ENCODE measurements at places on chromosomes 7 and 10.

GRCh38 chr10:125817337-125817946 is 5.6 kb downstream of the UROS start:
- DNase-seq, result no peak

GRCh38 chr10:123485341-123485960 is 180.7 kb upstream of the GPR26 start:
- DNase-seq, result no peak

GRCh38 chr10:63611078-63611477 is 89.9 kb downstream of the REEP3 start:
- DNase-seq, result no peak

DNA sequence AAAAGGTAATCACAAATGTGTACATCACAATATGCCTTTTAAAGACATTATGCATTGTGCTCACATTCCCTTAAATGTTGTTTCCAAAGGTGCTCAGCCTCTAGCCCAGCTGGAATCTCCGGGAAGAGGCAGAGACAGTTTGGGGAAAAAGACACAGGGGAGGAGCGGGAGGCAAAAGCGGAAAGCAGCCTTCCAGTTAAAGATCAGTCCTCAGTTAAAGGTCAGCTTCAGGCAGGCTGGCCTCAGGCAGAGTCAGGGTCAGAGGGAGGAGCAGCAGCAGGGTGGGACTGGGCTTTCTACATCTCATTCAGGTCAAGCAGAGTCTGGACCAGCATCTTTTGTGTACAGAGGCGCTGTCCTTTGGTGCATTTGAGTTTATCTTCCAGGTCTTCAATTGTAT is 18.6 kb downstream of the ST7 start:
- DNase-seq, result peak; percentile 13

DNA sequence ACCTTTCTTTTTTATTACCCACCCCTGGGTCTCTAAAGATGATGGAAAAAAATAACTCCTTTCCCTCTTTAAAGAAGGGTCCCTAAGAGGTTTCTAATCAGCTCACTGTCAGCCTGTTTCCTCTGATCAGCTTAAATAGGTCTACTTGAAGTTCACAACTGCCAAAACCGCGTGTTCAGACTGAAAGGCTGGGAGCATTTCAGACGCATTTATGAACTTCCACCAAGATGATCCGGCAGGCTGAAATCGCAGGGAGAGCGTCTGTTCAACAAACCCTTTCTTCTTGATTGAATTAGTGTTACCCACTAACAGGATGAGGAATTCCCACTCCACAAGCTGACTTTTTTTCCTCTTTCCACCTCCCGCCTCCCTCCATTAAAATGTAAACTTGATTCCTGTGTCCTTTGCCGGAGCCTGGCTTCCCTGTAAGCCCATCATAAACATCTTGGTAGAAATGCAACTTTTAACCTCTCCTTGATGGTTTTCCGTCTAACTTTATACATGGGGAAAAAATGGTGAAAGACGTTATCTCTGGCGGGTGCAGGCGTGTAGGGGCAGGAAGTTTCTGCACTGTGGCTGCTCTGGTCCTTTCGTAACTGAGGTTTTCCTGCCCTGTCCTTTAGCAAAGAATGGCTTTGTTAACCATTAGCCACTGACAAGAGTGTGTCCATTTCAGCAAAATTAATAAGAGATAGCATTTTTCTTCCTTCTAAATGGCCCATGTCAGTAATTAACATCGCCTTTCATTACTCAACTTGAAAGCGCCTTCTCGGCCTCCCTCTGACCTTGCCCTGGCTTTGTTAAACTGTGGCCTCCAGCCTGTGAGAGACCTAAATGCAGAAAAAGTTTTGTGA is 130.7 kb downstream of the BAMBI start:
- no peak for DNase-seq

DNA sequence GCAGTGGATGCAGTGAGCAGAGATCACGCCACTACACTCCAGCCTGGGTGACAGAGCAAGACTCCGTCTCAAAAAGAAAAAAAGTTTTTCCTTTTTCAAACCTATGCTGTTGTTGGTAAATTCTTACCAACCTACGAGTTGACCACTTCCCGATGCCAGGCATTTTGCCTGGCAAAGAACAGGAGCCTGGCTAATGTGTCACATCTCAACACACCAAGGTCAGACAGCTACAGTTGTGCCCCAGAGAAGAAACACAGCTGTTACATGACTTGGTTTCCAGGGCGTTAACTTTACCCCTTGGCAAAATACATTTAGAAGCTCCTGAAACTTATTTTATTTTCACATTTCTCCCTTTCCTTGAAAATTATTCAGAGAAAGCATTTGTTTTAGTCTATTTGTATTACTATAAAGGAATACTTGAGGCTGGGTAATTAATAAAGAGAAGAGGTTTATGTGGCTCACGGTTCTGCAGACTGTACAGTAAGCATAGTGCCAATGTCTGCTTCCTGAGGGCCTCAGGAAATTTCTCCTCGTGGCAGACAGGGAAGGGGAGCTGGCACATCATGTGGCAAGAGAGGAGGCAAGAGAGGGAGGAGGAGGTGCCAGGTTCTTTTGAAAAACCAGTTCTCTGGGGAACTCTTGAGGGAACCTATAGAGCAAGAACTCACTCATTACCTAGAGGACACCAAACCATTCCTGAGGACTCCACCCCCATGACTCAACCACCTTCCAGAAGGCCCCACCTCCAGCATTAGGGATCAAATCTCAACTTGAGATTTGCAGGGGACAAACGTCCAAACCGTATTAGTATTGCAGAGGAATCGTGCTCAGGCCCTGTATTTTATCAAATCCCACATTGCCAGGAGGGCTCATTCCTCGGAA is 83.3 kb downstream of the PAXIP1 start:
- no peak for DNase-seq

DNA sequence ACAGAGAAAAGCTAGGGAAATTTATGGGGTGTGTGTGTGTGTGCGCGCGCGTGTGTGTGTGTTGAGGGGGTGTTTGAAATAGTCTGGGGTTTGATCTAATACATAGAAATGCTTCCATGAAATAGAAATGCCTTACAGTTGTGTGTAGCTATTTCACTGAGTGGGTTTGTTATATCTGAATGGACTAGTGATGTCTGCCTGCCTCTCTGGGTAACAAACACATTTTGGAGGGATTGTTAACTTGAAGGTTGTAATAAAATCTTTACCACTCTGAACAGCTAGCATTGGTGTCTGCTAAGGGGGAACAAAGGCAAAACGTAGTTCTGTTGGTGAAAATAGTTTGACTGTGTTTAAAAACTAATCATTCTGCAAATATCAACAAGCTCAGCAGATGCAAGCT is 509.3 kb downstream of the LRMDA start:
- no peak for DNase-seq

- DNase-seq, result no peak
Observed at GRCh38 chr10:102796407-102797176, 40.6 kb downstream of the CYP17A1 start.

DNA sequence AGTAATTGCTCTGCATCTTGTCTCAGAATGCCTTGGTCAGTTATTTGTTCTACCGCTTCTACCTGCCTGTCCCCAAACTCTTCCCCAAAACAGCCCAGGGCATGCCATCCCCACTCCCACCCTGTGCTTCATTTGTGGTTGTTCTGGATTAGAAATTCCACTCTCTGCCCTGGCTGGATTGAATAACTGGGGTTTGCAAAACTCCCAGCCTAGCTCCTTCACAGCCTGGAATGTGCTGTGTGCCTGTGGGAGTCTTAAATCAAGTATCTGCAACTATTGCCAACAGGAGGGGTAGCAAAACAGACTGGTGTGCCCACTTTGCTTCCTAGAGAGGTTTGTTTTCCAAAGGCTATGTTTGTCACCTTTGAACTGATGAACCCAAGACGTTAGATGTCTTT is 24.2 kb downstream of the TSPAN15 start:
- no peak for DNase-seq

DNA sequence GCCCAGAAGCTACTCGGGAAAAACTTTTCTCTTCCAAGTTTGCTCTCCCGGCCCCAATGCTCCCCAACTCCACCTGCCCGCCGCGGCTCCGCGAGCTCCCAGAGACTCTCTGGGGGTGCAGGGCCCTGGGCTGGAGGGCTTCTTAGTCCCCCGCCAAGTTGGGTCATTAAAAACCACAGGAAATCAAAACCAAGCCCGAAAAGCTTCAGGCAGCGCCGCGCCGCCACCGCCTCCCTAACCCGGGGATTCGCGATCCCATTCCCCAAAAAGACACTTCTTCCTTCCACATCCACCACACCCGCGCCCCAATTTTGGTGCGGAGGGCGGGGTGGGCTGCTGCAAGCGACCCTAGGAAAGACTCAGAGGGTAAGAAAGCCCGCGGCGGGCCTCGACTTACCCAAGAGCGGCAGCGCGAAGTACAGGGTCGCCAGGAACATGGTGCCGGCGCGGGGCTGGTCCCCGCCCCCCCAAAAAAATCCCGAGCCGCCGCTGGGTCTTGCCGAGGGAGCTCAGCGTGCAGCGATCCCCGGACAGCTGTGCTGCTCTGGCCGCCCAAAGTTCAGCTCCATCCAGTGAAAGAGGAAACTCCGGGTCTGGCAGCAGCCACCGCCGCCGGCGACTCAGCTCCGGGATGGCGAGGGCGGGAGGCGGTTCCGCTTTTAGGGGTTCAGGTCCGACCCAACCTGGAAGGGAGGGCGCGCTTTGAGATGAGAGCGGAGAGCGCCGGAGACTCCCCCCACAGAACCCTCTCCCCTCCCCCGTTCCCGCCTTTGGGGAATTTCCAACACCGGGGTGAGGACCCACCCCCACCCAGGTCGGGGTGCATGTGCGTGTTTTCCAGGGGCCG is 1.2 kb downstream of the GFRA1 start:
- DNase-seq, result peak; percentile 45

- no peak for DNase-seq
Observed at GRCh38 chr7:33379891-33380525, 250.6 kb downstream of the BBS9 start.

DNA sequence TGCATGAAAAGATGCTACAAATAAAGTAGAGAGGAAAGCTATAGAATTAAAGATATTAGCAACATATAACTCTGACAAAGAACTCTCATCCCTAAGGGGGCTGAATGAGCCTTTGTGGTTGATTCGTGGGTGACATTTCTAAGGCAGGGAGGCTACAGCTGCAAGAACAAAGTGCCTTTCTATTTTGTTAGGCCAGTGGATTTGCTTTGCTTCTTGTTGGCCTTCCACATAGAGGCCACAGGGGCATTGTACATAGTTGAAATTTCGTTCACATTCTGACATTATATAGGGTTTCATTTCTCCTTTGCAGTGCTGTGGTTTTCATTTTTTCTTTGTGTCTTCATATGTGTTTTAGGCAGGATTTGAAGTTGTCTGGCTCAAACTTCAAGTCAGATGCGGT is 819.2 kb upstream of the C7orf33 start:
- no peak for DNase-seq

GRCh38 chr7:47452715-47453092 is 129.2 kb downstream of the TNS3 start:
- DNase-seq, result no peak

DNA sequence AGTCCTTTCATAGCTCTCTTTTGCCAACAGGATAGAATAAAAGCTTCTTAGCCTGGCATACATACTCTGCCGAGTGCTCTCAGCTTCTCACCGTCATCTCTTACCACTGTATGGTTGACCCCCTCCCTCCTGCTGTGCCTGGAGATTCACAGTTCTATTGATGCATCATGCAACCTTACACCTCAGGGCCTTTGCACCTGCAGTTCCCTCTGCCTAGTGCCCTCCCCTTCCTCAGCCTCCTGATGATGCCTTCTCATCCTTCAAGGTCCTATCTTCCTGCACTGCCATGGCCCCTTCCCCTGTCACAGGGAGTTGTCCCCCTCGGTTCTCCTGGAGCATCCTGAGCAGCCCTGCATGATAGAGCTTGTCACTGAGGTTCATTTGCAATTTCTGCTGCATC is 81.5 kb downstream of the CDH23 start:
- no peak for DNase-seq

GRCh38 chr10:130045091-130045652 is 65.5 kb downstream of the C10orf143 start:
- peak; percentile 23 for DNase-seq

DNA sequence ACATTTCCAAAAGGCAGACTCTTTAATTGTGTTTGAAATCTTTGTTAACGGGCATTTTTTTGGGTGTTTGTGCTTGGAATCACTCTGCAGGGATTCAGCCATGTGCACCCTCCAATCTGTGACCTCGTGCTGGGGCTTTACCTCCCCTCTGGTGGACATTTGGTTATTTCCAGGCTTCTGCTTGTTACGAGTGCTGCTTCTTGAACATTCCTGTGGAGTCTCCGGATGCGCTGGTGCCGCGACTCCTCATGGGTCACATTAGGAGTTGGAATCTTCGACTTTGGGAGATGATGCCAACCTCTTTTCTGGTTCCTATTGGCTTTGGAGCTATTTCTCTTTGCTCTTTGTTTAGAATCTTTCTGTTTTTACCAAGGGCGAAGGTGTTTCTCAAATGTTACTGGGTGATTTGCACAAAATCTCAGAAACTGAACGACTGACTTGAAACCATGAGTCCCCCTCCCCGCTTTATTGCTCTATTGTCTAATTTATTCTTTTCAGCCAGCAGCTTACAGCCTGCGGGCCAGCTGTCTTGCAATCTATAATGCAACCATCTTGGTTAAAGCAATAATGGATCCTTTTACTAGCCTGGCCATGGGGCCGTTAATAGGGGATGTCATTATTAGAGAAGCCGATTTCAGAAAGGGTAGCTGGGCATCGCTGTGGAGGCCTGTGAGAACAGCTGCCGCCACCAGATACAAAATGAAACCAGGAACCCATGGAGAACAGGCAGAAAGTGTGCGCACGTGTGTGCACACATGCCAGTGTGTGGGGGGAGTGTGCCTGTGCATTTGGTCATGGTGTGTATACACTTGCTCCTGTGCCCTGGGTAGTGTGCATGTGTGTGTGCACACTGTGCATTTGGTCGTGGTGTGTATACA is 9.9 kb upstream of the DPYSL4 start:
- no peak for DNase-seq

DNA sequence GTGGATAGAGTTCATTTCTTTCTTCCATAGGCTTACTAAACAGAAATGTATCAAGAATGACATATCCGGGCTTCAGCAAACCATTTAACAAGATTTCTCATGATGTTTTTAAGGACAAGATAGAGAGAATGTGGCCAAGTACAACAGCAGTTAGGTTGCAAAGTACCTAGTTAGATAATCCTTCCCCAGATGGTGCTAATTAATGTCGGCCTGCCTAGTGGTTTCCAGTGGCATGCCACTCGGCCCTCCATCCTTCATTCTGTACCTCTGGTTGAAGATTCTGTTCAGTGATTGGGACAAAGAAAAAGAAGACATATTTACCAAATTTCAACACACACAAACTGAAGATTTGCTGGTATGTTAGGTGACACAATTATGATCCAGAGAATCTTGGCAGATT is 212.1 kb downstream of the MACC1 start:
- no peak for DNase-seq

DNA sequence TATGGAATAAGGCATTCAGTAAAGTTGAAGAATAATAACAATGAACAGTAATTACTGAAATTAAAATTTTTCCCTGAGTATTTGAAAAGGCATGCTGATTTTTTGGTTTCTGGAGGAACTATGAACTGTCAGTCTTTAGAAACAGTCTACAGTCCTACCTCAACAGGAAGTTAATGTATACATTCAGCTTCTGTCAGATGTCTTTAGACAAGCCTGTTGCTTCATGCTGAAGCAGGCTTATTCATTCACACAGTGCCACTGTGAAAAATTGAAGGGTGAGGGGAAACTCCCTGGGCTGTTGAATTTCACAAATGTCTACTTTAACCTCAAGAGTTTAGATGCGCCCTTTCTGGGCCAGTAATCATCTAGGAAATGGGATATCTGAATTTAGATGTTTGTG is 3.5 kb downstream of the NRF1 start:
- DNase-seq, result no peak

- DNase-seq, result no peak
Observed at GRCh38 chr7:40000734-40001315, 50.8 kb downstream of the CDK13 start.
